Stimulated activated CD4-positive, alpha-beta T cell treated with anti-CD3 and anti-CD28 coated beads, Interleukin-12 subunit alpha, Interleukin-12 subunit beta, amount 100 ng/mL, for 48 hours (primary cell): ENCODE measurements at places on chromosomes 7 and 10.

DNA sequence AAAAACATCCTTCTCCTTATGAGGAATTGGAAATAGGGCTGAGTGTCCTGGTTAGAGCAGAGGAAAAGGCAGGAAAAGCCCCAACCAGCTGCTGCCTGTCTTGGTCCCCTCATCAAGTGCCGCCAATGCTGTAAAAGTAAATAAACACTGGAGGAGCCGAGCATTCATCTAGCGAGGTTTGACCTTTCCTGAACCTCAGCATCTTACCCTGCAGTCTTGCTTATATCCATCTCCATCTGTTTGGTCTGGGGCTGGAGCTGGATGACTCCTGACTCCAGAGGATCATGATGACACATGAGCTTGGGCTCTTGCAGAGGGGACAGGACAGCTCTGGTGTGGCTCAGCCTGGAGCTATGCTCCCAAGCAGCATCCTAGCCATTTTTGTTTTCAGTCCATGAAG, 501.1 kb downstream of the TNS3 start:
- DNase-seq, result no peak

DNA sequence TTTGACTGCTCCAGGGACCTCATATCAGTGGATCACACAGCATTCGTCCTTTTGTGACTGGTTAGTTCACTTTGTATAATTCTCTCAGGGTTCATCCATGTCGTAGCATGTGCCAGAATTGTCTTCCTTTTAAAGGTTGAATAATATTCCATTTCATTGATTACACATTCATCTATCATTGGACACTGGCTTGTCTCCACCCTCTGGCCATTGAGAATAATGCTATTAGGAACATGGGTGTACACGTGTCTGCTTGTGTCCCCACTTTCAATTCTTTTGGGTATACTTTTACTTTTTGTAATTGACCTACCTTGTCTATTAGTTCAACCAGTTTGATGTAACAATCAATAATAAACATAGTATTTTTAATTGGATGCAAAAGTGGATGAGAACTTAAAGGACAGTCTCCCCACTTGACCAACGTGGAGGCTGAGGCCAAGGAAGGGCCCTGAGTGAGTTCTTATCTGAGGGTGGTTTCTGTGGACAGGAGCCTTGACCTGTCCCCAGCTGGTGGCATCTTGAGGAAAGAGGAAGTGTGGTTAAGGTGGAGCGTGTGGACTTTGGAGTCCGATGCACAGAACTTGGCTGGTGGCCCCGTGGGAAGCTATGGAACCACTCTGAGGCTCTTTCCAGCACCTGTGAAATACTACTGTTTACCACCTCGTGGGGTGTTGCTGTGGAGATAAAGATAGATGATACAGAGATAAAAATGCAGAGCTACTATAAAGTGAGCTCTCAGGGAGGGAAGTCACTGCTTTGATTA, 16.6 kb downstream of the WDFY4 start:
- no peak for DNase-seq

GRCh38 chr7:102260856-102261255, 25.8 kb upstream of the SH2B2 start:
- DNase-seq, result no peak

DNA sequence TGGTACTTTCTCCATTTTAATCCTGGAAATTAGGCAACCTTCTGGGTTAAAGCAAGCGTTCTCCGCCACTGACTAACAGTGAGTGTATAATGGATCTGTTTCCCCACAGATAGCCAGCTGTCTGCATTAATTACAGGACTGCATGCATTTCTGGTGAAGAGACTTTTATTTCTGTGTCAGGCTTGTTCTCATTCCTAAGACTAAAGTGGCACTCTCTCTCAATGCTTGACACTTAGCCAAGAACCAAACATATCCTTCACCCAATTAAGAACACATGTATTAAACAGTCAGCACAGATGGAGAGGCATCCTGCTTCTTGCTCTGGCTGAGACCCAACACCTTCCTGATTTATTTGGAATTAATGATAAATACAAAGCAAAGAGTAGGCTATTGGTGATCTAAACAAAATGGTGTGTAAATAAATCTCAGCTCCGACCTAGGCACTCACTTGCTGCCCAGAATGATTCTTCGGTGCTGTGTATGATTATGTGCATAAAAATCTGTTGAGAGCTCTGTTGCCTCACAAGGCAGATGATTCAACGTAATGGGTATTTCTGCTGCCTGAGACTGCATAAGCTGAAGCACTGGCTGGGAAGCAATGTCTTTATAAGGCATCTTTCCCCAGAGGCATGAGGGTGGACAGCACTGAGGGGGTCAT, 16.8 kb downstream of the CALU start:
- no peak for DNase-seq

- no peak for DNase-seq
These were observed 42.9 kb upstream of the MMD2 start for GRCh38 chr7:5001911-5002310.

DNA sequence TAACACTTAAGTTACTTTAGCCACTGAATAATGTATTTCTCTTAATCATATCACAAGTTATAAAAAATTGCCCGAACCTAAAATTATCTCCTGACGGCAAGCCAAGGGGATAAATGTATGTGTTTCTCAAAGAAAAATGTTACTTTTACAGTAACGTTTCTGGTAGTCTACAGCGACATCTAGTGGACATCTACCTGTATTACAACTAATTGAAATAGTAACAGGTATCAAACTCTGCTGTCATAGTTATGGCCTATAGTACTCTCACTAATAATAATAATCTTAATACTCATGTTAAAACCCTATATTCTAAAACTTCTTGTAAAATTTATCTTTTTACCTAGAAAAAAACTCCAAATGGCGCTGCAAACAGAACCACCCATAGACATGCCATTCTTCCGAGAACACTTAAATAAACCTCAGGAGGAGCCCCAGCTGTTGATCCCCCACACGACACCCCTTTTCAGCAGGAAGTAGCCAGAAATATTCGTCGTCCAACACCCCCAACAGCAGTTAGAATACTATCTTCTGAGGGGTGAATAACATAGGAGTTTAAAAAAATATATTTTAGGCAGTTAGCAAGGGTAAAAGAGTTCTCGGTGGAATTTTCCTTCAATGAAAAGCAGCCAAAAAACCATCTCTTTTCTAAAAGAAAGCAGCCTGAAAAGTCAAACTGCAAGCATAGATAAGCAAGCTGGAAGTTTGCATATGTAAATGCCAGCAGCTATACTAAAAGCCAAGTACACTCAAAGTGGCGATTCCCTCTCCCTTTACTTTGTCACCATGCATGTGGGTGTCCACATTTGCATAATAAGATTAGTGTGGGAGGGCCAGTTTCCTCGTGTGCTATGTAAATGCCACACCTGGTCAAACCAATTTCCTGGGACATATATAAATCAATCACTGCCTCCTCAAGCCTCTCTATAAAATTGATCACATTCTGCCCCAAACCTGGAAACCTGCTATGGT, 40.5 kb upstream of the ZNF107 start:
- DNase-seq, result no peak
